ENCODE measurements at places on chromosomes 6 and 20.

- no peak for DNase-seq
Measured at GRCh38 chr6:7759320-7759719, 33.4 kb downstream of the BMP6 start.

DNA sequence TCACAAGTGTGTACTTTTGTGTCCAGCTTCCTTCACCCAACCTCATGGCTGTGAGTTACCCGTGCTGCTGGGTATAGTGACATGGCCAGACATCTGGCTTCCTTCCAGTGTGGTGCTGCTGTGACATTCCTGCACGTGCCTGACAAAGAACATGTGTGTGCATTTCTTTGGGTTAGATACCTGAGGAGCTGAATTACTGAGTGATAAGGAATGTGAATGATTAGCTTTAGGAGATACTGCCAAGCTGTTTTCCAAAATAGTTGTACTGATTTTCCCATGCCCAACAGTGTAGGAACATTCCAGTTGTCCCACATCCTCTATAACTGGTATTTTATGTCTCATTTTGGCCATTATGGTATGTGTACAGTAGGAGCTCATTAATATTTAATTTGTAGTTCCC lies 132.5 kb downstream of the PREX1 start:
- no peak for DNase-seq

DNA sequence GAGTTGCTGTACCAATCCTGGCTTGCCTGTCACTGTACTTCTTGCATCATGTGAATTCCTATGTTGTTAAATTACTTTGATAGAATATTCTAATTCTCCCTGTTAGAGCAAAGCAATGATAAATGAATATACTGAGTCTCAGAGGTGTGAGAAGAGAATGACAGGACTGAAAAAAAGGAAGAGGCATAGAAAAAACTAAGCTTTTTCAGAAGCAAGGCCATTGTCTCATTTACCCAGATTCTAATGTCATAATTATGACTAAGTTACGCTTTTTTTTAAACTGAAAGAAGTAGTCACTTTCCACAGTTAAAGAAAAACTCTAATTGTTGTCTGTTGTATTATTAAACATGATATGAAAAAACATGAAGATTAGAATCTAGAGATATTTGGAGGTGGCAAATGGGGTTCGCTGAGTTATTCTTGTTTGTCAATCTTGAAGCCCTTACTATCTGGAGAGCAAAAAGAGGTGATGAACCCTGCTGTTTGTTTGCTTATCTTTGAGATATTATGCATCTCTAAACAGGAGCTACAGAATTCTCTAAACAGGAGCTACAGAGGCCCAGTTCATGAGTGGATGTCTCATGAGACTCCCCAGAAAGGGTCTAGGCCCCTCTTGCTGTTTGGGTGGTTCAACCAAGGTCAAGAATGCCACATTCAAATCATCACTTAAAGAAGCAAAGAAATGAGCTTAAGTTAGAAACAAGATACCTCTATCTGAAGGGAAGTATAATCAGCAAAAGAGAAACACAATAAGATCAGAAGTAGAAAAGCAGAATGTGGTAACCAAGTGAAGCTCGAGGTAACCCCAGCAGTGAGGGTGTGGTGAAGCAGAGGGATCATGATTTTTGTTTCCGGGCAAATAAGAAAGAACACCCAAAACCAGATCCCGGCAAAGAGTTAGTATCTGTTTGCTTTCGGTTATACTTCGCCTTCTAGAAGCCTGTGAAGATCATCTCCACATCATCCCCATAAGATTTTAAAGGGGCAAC lies 33.3 kb upstream of the THEMIS start:
- DNase-seq, result peak; percentile 74

DNA sequence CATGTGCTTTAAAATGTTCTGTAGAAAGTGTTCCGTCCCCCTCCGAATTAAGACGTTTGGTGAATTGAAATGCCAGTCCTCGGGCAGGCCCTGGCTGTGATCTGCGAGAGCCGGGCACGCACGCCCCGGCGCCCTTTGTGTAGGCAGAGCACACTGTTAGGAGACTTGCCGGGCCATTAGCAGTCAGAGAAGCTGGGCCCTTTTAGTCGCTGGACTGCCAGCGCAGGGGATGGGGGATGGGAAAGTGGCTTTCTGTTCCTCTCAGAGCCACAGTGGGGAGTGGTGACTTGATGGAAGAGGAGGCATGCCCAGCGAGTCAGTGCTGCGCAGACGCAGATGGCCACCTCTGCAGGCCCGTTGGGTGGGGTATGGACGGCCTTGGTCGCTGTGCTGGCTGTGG lies 2.2 kb downstream of the PPP1R3G start:
- peak; percentile 2 for DNase-seq

GRCh38 chr6:46240866-46241565 lies 70.2 kb upstream of the ENPP5 start:
- DNase-seq, result no peak

DNA sequence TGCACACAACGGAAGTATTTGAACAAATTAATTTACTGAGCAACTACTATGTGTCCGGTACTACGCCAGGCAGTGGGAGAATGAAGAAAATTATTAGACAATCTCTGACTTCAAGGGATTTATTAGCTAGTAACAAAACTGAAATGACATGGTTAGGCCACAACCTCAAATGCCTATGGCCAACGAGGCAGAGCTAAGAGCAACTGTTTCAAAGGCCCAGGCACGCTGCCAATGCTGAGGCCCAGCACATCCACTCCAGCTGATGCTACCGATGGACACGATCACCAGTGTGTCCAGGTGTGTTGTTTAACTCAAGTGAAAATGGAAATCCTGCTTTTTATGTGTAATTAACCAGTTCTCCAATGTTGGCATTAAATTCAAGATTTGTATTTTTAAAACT lies 420.9 kb downstream of the PRKN start:
- no peak for DNase-seq

DNA sequence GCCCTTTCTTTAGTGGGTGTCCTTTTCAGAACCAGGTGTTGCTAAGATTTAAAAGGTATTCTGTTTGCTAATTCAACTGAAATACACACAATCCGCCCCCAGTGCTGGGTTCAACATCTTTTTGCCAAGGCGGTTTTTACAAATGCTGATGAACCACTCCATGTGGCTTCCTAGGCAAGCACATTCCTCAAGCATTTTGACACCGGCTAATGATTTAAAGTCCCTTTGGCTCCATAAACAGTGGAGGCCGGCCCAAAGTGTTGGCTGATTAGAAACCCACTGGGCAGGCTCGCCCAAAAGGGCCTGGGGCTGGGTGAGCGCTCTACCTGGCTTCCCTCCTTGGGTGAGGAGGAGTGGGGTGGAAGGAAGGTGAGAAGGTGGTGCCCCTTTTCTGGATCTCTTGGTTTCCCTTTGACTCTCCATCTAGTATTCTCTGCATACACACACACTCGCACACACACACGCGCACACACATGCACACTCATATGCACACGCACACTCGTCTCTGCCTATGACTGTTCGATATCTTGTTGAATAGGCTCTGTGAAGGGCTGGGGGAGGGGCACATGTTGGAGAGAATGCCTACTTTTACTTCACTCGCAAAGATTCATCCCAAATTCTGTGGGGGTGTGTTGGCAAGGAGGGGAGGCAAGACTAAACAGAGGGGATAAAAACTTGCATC lies 66.7 kb upstream of the ARMC2 start:
- no peak for DNase-seq

DNA sequence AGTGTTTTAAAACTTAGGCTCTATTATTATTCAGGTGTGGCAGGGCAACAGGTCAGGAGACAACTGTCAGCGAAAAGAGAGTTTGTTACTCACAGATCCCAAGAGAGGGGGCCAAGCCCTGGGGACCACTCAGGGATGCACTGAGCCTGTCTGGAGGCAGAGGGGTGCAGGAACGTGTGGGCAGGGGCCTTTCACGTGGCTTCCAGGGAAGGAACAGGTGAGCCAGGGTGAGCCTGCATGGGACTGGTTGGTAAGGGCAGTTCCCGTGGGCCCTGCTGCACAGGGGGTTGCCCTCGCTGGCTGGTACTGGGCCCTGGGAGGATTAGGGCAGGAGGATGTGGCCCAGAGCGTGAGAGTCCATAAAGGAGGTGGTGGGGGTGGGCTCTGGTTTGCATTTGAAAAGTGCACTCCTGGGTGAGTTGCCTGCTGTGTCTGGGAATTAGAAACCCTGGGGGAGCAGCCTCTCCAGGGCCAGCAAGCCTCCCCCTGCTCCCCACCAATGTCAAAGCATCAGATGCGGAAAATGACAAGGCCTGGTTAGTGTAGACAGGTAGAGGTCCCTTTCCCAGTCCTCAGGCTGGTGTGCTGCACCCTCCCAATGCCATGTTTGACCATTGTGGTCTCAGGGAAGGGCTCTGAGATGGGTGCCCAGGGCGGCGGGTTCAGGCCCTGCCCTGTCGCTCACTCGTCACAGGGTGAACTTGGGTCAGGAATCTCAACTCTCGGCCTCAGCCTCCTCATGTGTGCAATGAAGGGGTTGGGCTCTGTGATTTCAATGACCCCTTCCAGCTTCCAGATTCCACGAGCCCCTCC lies 127.4 kb upstream of the RPS6KA2 start:
- no peak for DNase-seq

GRCh38 chr20:25051386-25052155 lies 6.4 kb downstream of the ACSS1 start:
- DNase-seq, result no peak

GRCh38 chr6:148780918-148781436 lies 34.1 kb downstream of the UST start:
- DNase-seq, result no peak

DNA sequence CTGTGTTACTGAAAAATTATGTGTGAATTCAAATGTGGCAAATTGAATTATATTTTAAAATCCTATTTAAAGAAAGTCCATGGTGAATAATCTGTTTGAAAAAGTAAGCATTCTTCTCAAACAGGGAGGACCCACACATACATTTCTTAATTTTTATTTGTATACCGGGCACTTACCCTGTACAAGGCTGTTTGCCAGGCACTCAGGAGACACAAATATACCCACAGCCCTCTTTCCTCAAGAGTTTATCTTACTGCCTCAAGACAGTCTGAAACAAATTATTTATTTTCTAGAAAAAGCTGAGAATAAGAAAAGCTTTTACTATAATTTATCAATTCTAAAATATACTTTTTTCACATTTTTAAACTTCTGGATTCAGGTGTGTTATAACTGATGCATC lies 114.4 kb downstream of the TASP1 start:
- DNase-seq, result no peak

GRCh38 chr20:57719951-57720350 lies 10.1 kb upstream of the PMEPA1 start:
- no peak for DNase-seq

DNA sequence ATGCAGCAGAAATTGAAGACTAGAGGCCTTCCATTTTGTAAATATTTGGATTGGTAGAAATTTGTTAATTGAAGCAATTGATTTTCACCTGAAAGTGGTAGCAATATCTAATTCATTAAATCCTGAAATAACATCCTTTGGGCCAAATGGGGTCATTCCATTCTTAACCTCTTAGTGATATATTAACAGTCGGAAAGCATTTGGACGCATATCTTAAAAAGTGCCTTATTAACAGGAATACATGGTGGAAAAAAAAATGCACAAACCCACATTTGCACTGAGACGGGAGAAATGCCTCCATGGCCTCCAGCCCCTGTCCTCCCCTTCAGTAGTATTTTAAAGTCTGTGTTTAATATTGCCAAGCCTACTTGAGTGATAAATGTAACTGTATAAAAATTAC lies 205.5 kb downstream of the TFAP2B start:
- DNase-seq, result no peak

- no peak for DNase-seq
Measured at GRCh38 chr6:41687501-41688175, 47.8 kb downstream of the TFEB start.

GRCh38 chr20:1616858-1617434 lies 2.9 kb downstream of the SIRPB1 start:
- DNase-seq, result no peak

- no peak for DNase-seq
Measured at GRCh38 chr6:55886185-55886836, 10.9 kb upstream of the BMP5 start.

GRCh38 chr6:148746363-148747144 lies at the start of gene UST:
Gene UST (plus strand): TSS chr6:148747030. CDS start chr6:148747431, 401 bp downstream.
- DNase-seq, result peak; percentile 69

GRCh38 chr20:35561268-35561667 lies 19.4 kb downstream of the ERGIC3 start:
- DNase-seq, result peak; percentile 7

- DNase-seq, result no peak
Measured at GRCh38 chr20:9161311-9161710, 92.4 kb downstream of the PLCB4 start.

DNA sequence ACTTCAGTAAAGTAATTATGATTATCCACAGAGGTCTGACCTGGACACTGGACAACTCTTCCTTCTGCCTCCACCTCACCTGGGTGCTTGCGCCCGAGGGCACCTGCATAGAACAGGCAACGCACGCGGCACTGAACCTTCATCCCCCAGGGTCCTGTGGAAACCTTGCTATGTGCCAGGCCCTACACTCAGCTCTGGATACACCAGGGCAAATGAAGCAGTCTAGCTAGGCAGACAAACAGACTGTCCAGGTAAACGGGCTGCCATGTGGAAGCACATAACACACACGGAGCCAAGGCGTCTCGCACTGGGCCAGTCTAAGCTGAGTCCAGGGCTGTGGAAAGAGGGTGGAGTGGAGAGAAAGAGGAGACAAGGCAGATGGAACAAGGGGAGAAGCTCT lies 109.3 kb upstream of the AFDN start:
- no peak for DNase-seq

DNA sequence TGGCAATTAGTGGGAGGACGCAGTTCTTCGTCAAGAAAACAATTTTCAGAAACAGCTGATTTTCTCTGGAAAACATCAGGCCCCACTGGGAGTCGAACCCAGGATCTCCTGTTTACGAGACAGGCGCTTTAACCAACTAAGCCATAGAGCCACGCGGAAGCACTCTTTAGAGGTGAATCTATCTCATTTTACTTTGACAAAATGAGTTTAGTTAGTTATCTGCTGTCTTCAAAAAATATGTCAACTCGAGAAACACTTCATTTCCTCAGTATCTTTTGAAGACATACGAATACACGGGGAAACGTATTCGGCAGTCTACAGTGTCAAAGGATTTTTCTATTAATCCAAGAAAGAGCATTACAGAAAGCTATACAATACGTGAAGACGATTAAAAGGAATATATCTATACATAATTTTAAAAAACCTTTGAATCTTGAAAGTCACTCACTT lies 26.7 kb downstream of the GPX6 start:
- no peak for DNase-seq

- no peak for DNase-seq
Measured at GRCh38 chr6:53029257-53029656, 34.2 kb upstream of the GSTA4 start.

DNA sequence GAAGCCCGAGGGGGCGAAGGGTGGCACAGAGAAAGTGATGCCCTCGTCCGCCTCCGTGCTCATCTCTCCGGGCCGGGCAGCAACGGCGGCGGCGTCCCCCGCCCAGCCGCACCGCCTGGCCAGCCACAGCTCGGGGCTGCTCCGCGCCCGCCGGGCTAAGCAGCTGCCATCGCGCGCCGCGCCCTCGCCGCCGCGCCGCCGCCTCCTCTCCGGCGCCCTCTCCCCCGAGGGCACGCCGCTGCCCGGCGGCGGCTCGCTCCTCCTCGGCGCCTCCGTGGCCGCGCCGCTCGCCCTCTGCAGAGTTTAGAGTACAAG lies 225 bp downstream of the MAP3K5 start:
- DNase-seq, result no peak

All from CD4-positive, alpha-beta T cell treated with Interleukin-15 for 4 hours (primary cell).